ENCODE measurements at places on chromosomes 7 and 10. TPM values are rescaled to one million over a fixed set of nuclear protein-coding genes. Genes with fewer than 3 reads are reported as not detected.

DNA sequence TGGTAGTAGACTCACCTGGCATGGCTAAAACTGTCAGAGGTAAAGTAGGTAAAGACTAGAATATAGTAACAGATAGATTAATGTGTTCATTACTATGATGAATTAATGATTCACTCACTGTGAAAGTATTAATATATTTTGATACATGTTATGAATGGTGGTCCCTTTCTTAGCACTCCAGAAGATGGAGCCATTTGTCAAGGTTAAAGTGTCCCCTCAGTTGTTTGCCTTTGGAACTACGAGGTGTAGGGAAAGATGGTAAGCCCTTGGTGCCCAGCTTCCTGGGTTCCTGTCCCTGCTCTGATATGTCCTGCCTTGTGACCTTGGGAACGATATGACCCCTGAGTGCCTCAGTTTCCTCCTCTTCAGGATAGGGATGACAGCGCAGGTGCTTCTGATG, 49.4 kb downstream of the HTRA1 start:
- no peak for DNase-seq

Gene CPN1
- not detected for polyA plus RNA-seq

GRCh38 chr7:29953726-29954347, 35.8 kb downstream of the SCRN1 start:
- no peak for DNase-seq

DNA sequence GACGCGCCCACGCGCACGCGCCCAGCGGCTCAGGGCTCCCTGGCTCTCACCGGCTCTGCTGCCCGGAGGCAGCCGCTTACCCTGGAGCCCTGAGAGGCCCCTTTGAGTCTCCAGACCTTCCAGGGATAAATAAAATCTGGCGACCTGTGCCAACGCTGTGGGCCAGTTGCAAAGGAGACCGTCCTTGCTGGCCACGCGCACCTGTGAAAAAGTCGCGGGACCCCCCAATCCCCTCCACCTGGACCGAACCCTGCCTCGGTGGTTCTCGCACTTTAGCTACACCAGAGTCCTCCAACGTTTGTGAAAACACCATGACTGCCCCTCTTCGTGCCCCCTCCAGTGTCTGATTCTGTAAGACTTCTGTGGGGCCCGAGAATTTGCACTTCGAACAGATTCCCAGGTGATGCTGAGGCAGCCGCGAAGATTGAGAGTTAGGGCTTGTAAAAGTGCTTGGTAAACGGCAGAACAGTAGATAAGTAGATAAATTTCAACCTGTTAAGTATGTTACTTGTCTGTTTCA, 102.4 kb upstream of the SVIL start:
- DNase-seq = peak; percentile 68

GRCh38 chr7:22550514-22551030, 50.6 kb upstream of the STEAP1B start:
- no peak for DNase-seq

DNA sequence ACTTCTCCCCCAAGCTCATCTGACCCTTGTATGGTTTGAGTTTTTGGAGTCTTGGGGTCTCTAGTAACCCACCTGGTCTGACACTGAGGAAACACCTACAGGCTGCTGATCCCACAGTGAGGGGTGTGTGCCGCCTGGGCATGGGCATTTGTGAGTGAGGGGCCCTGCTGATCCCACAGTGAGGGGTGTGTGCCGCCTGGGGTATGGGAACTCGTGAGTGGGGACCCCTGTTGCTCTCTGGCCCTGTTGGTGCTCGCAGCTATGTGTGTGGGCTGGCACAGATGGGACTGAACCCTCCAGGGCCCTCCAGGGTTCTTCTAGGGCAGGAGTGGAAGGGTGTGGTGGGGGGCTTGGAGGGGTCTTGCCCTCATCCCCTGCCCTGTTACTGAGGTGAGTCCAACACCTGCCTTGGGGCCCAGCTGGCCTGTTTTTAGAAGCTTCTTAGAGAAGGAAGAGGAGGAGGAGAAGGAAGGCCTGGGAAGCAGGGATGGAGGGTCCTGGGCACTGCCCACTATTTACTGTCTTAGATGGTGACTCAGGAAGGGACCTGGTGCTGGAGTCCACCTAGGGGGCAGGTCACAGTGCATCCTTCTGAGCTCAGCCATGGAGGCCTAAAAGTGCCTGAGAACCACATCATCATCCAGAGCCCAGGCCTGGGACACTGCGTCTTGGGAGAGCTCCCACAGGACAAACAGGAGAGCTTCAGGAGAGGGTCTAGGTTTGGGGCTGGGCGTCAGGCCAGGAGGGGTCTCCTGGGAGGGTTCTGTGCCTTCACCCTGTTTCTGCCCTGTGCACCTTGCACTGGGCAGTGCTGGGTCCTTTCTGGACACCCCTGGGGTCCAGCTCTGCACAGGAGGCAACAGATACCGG, 36.2 kb upstream of the ZNF716 start:
- DNase-seq = no peak

GRCh38 chr7:137576481-137576880, 232.9 kb upstream of the PTN start:
- DNase-seq = no peak

Gene TLX1
- polyA plus RNA-seq = 2.7 TPM

- DNase-seq = peak; percentile 89
Measured at GRCh38 chr10:14674376-14675050, 100.2 kb downstream of the FAM107B start.

GRCh38 chr7:155210356-155210755, 87.3 kb upstream of the INSIG1 start:
- no peak for DNase-seq

Gene EVX1
- polyA plus RNA-seq = not detected

DNA sequence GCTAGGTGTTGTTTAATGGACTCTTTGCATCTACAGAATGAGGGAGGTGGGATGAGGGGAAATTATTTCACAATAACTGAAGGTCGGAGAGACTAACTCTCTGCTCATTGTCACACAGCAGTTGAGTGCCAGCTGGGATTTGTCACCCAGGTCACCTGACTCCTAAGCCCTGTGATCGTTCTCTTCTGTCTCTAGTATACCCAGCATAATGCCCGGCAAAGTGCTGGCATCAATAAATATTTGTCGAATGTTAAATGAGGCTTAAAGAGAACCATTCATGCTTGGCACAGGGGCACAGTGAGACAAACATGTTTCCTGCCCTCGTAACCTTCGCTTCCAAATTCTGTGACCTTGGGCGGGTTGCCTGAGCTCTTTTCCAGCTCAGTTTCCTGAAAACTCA, 70.8 kb downstream of the TCF7L2 start:
- no peak for DNase-seq
